H4 (cell line): ENCODE measurements at places on chromosomes 6 and 20. TPM values are rescaled to one million over a fixed set of nuclear protein-coding genes. Genes with fewer than 3 reads are reported as not detected.

- DNase-seq = no peak
Measured at GRCh38 chr6:81636930-81637568, 115.4 kb downstream of the TENT5A start.

DNA sequence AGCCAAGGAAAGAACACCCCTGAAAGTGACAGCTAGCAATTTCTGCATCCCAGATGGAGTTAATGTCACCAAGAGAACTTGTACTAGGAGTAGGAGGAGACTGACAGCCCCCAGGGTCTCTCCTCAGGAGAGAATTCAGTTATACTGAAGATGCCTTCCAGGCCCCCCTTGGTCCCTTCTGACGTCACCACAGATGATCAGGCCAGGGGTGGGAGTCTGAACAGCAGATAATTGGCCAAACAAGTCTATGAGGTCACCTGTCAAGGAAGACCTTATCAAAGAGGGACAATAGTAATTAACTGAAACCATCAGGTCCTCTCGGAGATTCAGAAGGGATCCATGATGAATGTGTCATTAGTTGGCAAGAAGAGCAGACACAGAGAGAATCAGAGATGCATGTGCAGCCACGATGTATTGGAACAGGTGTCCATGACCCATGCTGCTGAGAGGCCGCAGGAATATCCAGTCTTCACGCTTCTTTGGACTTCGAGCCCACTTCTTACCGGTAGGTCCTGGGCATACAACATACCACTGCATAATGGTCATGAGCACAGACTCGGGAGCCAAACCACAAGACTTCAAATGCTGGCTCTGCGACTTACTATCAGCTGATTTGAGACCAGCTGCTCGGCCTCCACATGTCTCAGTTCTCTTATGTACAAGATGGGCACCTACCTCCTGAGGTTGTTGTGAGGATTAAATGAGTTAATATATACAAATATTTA lies 10.2 kb downstream of the TRIM10 start:
- no peak for DNase-seq

- no peak for DNase-seq
Measured at GRCh38 chr6:3707024-3707423, 44.5 kb downstream of the PXDC1 start.

- peak; percentile 8 for DNase-seq
Measured at GRCh38 chr6:99119109-99120031, 171.6 kb upstream of the FBXL4 start.

GRCh38 chr6:118277631-118278030 lies 270.5 kb upstream of the PLN start:
- DNase-seq = no peak

- no peak for DNase-seq
Measured at GRCh38 chr6:95325916-95326315, 251.4 kb upstream of the MANEA start.

DNA sequence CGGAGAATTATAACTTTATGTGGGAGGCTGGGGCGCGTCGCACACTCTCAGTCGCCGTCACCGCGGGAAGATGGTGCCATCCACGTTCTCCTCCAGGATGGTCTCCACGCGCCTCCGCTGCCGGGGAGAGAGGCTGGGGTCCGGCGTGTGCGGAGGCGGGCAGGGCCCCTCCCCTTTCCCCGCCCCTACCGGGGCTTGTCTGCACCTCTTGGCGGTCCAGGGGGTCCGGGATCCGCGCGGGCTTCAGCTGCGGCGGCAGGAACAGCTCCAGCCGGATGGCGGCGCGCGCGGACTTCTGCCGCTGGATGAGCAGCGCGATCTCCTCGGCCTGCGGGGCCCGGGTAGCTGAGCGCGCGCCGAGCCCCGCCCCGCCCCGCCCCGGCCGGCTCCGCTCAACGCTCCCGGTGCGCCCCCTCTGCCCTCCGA lies 807 bp downstream of the LKAAEAR1 start:
- DNase-seq = peak; percentile 54

DNA sequence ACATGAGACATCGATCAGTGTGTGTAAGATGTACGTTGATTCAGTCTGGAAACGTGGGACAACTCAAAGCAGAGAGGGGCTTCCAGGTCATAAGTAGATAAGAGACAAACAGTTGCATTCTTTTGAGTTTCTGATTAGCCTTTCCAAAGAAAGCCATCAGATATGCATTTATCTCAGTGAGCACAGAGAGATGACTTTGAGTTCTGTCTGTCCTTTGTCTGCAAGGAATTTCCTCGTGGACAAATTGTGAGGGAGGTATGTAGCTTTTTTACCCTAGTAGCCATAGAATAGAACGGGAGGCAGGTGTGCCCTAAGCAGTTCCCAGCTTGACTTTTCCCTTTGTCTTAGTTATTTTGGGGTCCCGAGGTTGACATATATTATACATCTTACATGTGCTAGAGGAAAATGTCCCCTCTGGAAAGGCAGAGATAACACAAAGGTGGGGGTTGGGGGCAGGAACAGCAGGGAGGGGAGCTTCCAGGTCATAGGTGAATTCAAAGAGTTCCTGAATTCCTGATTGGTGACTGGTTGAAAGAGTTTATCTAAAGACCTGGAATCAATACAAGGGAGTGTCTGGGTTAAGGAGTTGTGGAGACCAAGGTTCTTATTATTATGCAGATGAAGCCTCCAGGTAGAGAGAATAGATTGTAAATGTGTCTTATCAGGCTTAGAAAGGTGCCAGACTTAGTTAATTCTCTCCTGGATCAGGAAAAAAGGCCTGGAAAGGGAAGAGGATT lies 237.0 kb downstream of the NFATC2 start:
- DNase-seq = no peak

GRCh38 chr20:23520185-23520584 lies 29.3 kb downstream of the CST8 start:
- no peak for DNase-seq

GRCh38 chr6:4281341-4282293 lies 146.2 kb upstream of the ECI2 start:
- no peak for DNase-seq

DNA sequence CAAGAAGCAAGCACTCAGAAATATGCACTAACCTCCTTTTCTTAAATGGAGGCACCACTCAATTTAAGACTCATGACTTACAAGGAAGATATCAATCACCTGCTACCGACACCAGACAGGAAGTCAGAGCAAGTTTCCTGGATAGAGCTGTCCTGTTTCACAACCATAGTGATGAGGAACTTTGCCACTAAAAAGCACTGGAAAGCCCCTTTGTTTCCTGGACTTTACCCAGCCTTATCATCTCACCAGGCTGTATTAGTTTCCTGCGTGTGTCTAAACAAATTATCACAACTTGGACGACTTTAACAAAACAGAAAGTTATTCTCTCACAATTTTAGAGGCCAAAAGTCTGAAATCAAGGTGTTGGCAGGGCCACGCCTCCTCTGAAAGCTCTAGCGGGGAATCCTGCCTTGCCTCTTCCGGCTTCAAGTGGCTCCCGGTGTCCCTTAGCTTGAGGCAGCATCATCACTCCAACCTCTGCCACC lies 253.8 kb upstream of the STXBP5 start:
- no peak for DNase-seq

DNA sequence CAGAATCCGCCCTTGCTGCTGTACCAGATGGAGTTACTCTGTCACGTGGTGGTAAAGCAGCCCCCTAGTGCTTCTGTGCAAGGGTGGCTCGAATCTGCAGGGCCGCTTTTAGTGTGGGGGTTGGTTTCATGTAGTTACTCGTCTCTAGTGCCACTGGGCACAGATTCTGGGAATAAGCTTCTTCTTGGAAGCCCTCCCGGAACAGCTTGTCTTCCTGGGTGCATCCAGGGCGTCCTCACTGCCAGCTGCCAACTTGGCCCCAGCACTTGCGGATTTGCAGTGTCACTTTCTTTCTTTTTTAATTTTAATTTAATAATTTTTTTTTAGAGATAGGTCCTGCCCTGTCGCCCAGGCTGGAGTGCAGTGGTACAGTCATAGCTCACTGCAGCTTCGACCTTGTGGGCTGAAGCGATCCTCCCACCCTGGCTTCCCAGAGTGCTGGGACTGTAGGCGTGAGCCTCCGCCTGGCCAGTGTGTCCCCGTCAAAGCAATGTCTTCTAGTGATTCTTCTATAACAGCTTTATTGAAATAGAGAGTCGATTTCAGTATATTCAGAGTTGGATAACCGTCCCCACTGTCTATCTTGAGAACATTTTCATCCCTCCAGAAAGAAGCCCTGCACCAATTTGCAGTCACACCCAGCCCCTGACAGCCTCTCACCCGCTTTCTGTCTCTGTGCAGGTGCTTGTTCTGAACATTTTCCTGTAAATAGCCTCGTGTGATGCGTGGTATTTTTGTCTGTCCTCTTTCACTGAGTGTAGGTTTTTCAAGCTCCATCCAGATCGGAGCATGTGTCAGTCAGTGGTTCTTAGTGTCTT lies 25.9 kb downstream of the PYGB start:
- no peak for DNase-seq

- no peak for DNase-seq
Measured at GRCh38 chr20:37301558-37301957, 12.1 kb downstream of the MANBAL start.

- DNase-seq = no peak
Measured at GRCh38 chr6:53464483-53464882, 80.4 kb downstream of the GCLC start.

GRCh38 chr6:158648682-158649131 lies 1.1 kb upstream of the SYTL3 start:
- no peak for DNase-seq

GRCh38 chr6:36280467-36280866 lies 10.6 kb downstream of the PNPLA1 start:
- DNase-seq = no peak

DNA sequence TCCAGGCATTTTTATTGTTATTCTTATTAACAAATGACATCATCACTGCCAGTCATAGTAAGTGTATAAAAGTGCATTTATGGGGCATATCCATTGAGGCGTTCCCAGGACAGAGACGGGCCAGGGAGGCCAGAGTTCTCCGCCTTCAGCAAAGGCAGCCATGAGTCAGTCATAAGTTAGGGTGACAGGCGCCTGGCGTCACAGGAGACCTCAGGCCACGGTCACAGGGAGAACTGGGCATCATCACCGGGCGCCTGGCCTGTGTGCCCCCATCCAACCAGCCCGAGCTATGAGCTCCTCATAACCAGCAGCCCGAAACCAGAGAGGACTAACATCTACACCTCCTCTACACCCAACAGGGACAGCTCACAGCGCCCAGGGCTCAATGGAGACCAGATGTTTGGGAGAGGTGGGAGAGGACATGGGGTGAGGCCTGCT lies 259.2 kb downstream of the DLL1 start:
- peak; percentile 31 for DNase-seq

The GPLD1 gene
- total RNA-seq = 0.08 TPM in 1 of 2 replicates, not detected in the other

The LAMP5 gene
- not detected in 2 replicates for total RNA-seq

The PDYN gene
- total RNA-seq = not detected in 2 replicates

The NNAT gene
- not detected in 2 replicates for total RNA-seq

The EPPIN gene
- total RNA-seq = not detected in 2 replicates

The OR10C1 gene
- not detected in 2 replicates for total RNA-seq

The UNC5CL gene
- 0.25 and 0.27 TPM in 2 replicates for total RNA-seq

The PRIM2 gene
- 49.7 and 57.3 TPM in 2 replicates for total RNA-seq

The ADGRF1 gene
- total RNA-seq = 0.17 TPM in 1 of 2 replicates, not detected in the other

The CCM2L gene
- total RNA-seq = 0.04 TPM in 1 of 2 replicates, not detected in the other
